Spinal cord (tissue), 10 donors: ENCODE measurements at places on chromosomes 2 and 18. TPM values are rescaled to one million over a fixed set of nuclear protein-coding genes. Genes with fewer than 3 reads are reported as not detected.

COL4A3 gene
- polyA plus RNA-seq, result 1.3 TPM

- no peak for DNase-seq
Measured at GRCh38 chr18:22800551-22800951, 132.6 kb upstream of the RBBP8 start.

DNA sequence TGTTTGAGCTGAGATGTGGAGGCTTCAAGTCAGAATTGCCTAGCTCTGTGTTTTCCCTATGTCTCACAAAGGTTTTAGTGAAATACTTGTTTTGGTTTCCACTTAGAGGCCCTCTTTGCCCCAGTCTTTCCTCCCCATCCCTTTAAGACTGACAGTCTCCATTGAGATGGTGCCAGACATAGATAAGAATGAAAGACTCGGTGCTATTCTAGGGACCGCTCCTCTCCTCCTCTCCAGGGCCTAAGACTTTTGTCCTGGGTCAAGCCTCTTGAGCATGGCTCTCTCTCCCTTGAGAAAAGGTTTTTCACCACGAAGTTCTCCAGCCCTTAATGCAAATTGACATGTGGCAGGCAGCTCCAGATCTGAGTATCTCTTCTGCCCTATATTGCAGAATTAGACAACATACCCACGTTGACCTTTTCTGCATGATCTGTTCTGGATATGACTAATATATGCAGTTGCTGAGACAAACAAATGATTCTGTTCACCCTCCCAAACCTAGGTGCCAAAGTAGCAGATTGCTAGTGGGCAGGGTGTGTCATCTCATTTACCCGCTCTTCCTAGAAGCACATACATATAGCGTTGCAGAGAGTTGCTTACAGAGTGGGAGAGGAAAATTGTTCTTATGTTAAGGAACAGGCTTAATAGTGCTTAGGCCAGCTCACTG, 47.5 kb upstream of the ACSL3 start:
- DNase-seq, result no peak

- no peak for DNase-seq
Measured at GRCh38 chr2:65537651-65538385, 105.4 kb upstream of the SPRED2 start.

GRCh38 chr2:156719036-156719435, 282.9 kb downstream of the GPD2 start:
- no peak for DNase-seq

GRCh38 chr18:10495936-10496335, 29.9 kb upstream of the NAPG start:
- DNase-seq, result no peak

DNA sequence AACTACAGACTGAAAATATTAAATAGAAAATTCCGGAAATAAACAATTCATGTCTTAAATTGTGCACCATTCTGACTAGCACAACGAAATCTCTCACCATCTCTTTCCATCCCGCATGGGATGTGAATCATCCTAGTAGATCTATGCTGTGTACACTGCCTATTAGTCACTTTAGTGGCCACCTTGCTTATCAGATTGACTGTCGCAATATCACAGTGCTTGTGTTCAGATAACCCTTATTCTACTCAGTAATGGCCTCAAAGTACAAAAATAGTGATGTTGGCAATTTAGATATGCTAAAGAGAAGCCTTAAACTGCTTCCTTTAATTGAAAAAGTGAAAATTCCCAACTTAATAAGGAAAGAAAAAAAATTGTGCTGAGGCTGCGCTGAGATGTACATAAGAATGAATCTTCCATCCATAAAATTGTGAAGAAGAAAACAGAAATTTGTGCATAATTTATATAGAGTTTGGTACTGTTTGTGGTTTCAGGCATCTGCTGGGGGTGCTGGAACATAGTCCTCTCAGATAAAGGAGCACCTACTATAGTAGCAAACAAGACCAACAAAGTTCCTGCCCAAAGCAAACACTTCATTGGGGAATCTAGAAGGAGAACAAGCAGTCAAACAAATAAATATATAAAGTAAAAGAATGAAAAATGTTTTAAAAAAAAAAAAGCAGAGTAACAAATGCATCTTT, 12.0 kb downstream of the PSMD1 start:
- DNase-seq, result no peak

GRCh38 chr2:72744049-72744448, 81.8 kb downstream of the EXOC6B start:
- DNase-seq, result no peak

DNA sequence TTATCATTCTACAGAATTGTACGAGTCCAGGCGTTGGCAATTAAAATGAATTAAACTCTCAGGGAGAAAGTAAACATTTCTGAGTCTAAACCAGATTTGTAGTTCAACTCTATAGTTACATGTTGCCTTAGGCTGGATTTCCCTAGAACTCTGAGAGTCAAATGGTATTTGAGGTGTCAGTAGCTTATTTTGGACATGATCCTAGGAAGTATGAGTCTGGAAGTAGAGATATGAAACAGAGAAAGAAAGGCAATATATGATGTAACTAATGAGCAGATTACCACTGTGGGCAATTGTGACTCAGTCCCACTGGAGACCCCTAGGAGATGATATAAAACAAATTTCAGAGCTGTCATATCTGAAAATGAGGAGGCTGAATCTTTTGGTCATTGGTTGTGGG, 199.1 kb upstream of the UBE2E3 start:
- DNase-seq, result no peak
